ENCODE measurements at places on chromosomes 1 and 21.

GRCh38 chr1:95850165-95850649, 616.2 kb downstream of the RWDD3 start:
- DNase-seq: no peak

GRCh38 chr1:11337580-11338073, 64.6 kb downstream of the UBIAD1 start:
- DNase-seq: no peak

DNA sequence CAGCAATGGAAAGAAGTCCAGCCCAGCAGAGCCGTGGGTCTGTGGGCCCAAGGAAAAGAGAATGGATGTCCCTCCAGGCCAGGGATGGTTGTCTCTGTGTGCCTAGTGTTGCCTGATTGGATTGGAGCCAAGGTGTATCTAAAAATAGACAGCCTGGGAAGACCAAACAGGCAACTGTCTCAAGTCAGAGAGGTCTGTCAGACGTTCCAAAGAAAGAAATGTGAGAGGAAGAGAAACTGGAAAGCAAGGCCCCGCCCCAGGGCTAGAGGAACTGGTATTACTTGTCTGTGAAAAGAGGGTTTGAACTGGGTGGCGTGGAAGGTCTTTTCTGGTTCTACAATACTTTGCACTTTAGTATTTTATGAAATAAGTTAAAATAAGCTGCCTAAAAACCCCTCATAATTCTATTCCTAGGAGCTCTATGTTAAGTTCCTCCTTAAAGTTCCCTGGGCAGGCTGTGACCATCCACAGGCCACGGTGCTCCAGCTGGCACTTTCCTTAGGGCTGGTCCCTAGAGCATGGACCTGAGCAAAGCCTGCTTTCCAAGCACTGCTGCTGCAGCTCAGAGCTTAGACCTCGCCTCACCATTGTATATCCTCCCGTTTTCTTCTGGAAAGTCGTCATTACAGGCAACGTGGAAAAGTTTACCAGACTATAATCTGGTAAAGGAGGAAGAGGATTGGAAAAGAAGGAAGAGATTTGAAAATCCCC, 151.6 kb downstream of the DISC1 start:
- no peak for DNase-seq

GRCh38 chr1:203796236-203796605, 798 bp downstream of the ZBED6 start:
- no peak for DNase-seq

- peak; percentile 16 for DNase-seq
These were observed 129.9 kb downstream of the SLC30A10 start for GRCh38 chr1:219798283-219799030.

DNA sequence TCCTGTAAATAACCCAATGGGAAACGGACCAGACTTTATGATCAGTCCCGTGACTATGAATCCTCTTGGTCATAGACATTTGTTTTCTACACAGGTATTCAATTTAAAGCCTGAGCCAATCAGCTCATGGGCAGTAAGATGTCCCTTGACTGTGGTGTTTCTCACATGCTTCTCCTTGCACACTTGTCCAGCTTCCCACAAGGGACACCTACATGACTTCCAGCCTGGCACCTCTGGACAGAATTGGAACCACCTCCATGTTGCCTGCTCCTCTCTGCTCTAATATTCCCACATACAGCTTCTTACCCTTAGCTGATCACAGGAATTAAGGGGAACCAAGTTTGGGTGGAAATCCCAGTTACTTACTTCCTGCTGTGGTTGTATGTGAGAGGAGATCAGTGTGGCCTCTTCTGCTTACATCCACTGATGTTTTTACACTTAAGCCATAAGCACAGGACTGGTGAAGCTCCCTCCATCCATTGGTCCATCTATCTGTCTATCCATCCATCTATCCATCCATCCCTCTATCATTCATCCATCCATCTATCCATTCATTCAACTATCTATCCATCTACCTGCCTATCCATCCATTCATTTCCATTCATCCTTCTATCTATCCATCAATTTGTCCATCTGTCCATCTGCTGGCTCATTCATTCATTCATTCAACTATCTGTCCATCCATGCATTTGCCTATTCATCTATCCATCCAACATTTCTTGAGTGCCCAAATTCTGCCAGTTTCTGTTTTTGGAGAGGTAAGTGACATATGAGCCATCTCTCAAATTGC, 16.4 kb downstream of the RUNX1 start:
- DNase-seq: no peak

- no peak for DNase-seq
These were observed 48.2 kb downstream of the RASSF5 start for GRCh38 chr1:206555473-206555935.

- DNase-seq: no peak
These were observed 506.8 kb downstream of the NPHP4 start for GRCh38 chr1:5485436-5485835.

DNA sequence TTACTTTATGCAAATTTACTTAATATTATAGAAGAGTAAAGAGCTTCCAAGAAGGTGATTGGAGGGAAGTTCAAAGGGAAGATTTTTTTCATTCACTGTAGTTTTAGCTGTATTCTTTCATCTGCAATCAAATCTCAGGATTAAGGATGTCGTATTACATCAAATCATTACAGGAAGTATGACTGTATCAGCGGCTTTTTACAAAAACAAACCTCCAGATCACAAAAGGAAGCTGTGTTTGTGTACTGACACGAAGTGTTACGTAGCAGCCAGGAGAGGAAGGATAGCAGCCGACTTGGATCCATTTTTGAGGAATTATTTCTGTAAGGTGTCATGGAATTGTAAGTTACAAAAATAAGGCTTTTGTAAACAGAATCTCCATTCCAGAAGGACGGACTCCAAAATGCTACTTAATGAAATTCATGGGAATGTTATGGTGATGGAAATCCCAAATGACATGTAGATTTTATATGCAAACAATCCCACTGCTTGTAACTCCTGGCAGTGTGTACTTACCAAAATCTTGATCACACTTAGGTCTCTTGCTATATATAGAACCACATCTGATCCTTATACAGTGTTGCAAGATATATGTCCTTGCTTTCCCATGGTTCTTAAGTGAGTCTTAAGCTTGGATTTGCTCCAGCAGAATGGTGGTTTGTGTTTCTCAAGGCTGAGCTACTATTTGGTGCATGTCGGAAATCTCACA, 49.8 kb downstream of the KCNJ15 start:
- peak; percentile 99 for DNase-seq

DNA sequence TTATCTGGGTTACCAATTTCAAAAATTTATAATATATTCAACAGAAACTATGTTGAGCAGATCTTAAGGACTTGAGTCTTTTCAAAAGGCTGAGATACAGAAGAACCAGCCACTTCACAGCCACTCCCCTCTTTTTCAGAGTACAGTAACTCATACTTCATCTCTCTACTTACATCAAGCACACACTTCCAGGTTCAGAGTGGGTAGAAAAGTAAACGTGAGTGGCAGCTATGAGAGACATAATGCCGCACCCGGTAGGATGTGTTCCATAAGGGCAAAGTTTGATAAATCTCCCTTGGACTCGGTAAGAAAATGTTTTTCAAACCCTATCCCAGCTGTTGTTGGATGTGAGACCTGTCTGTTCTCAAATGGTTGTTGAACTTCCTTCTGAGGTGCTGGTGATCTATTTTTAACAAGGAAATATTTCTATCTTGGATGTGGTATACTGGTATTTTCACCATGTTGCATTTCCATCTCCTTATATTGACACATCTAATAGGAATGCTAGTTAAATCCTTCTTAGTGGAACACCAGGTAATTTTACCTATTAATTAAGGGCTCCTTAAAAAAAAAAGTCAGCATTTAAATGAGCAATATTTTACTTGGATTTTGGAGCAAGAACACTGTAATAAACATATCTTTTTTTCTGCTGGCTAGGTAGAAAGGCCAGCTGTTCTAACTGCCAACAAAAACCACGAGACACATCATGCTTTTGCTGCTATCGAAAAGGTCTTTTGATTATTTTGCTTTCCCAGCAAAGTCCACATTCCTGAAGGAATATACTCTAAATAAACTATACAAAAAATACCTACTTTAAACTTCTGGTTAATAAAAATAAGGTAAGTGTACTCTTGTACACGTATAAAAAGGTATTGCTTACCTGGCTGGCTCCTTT, 28.2 kb downstream of the CNN3 start:
- DNase-seq: no peak

- peak; percentile 67 for DNase-seq
These were observed 120.2 kb downstream of the ETS2 start for GRCh38 chr21:38925923-38926322.

- DNase-seq: no peak
These were observed 19.9 kb downstream of the ATP8B2 start for GRCh38 chr1:154344977-154345837.

All from AG04449 (cell line).